NCI-H774 (cell line): ENCODE measurements at places on chromosomes 7 and 10.

DNA sequence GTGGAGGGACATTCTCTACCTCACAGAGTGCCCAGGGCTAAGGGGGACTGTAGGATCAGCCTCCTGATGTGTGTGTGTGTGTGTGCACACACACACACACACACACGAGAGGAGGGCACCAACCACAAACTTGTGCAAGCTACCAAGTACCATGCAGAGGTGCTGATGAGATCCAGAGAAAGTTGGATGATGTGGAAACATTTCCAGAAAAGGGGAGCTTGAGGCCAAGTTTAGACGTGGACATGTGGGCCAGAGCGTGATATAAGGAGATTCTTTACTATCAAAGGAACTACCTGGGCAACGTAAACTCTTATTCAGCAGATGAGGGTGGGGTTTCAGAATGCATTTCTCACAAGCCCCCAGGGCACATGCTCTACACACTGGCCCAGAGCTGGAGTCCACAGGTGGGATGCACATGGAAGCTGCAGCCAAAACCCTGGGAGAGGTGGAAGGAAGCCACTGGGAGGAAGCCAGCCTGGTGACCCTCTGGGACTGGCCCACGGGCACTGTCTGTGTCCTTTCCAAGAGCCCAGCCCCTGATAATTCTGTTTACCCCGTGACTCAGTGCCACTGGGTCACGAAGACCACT is 53.5 kb downstream of the DLG5 start:
- no peak for DNase-seq

GRCh38 chr7:110977127-110977737 is 113.7 kb upstream of the LRRN3 start:
- DNase-seq, result no peak

- DNase-seq, result no peak
Measured at GRCh38 chr7:69885431-69885830, 287.2 kb downstream of the AUTS2 start.

DNA sequence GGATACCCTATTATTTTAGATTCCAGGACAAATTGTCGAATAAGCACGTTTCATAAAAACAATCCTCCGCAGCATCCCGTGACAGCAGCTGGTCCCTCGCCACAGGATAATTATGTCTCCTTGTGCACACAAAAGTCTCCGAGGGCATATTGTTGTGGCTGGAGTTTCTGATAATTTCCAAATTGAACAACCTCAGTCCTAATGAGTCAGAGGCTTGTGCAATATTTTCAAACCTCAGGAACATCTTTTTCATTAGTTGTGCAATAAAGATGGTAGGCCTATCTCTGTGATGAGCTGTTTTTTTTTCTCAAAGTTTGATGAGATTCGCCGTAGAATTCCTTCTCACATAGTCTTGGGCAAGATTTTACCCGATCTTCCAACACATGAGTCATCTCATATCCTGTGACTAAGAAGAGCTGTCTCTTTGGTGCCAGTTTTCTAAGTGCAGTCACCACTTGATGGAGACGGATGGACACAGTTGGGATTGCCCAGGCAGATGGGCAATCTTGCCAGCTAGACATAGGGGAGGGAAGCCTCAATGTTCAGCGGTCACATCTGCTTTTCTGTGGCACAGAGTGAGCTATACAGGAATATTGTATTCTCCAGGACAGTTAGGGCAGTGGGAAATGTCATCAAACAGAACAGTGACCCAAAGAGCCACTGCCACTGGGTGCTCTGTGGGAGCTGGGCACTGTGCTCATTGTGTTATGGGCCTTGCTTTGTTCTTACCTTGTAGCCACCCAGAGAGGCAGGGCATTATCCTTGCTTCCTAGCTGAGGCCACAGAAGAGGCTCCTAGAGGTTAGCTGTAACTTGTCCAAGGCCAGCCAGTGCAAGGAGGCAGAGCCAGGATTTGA is 7.8 kb downstream of the HTRA1 start:
- no peak for DNase-seq
